ENCODE measurements at places on chromosomes 1 and 21.

DNA sequence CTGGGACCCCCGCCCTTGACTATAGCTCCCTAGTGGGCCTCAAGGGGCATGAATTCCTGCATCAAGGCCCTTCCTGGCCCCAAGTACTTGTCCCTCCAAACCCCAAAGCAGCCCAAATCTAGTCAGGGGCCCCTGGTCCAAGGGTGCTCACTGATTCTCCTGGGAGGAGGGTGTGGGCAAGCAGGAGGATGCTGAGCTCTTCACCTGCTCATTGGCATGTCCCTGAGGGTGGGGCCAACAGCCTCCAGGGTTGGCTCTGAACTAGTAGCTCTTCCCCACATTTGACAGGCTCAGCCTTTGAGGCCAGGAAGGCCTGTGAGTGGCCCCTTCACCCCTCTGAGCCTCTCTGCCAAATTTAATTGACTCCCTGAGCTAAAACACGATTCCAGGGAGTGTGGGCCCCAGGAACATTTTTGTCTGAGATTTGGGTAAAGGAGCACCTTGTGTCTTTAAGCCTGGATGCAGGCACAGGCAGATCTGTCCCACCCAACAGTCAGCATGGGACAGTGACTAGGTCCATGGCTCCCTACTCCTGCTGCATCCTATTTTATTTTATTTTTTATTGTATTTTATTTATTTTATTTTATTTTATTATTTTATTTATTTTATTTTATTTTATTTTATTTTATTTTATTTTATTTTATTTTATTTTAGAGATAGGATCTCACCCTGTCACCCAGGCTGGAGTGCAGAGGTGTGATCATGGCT, 11.0 kb upstream of the WNT9A start:
- DNase-seq, result no peak

DNA sequence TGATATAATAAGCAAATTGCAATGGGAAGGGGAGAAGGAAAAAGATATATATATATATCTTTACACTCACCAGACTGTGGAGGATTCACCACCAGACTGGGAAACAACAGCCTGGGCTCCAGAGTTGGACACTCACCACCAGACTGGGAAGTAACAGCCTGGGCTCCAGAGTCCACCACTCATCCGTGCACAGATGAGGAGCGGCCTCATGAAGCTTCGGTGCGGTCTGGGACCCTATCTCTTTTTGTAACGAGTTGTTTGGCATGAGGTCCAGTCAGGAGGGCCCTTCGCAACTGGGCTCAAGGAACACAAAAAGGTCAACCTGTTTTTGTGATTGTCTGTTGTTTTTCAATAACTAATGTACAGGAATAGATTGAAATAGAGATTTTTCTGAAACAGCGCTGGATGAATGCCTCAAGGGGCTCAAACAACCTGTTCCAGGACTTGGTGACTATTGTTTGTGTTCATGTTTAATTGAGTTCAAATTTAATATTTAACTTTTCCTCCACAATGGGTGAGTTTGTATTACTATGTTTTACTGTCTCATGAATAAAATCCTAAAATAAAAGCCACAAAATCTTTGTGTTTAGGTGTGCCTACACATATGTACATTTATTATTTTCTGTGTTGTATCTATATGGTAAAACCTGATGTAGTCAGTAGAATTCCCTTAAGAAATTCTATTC, 40.1 kb downstream of the S100A10 start:
- DNase-seq, result no peak

DNA sequence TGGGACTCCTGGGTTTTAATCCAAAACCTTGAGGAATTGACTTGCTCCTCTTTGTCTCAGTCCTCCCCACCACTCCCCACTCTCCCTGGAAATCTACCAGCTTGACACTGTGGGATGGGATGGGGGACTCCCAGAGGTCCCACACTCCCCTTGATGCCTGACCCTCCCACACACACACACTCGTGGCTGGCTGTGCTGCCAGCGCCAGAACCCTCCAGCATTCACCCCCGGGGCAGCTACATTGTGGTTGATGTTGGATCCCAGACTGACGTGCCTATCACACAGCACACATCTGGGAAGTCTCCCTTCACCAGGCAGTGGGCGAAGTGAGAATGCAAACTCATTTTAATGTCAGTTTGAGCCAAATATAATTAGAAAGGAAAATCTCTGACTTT, 10.0 kb downstream of the KIRREL1 start:
- DNase-seq, result no peak

GRCh38 chr21:32956061-32956656, 69.6 kb upstream of the OLIG2 start:
- DNase-seq, result no peak

DNA sequence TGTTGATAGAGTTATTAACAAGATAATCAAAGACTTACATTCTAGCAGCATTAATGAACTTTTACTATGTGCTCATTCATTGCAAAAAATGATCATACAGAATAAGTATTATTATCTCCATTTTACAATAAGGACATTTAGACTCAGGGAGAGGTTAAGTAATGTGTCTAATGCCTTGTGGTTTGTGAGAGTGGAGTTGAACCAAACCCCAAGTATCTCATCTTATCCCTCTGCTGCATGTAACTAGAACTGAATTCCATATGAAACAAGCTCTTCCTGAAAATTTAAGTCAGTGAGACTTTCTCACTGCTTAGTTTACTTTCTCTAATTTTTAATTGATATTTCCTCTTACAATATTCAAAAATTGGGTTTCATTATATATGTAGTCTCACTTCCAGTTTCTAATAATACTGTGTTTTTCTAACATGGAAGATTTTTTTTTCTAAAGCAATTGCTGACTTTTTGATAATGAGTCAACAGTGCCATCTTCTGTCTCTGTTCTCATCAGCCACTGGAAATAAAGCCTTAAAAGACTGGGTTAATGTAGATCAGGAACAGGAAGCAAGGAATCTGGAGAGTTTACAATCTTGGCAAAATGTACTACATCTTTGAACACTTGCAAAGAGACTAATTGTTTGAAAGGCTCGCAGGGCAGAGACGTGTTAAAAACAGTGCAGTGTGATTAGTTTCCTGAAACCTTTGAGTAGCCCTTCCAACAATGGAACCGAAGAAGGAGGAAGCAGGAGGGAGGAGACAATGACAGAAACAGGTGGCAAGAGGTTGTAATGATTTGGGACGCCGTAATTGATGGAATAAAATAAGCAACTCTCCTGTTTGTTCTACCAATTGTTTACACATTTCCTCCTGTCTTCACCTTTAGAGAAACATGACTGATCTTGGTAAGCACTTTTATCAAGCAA, 567.6 kb downstream of the MRPL39 start:
- DNase-seq, result peak; percentile 65

DNA sequence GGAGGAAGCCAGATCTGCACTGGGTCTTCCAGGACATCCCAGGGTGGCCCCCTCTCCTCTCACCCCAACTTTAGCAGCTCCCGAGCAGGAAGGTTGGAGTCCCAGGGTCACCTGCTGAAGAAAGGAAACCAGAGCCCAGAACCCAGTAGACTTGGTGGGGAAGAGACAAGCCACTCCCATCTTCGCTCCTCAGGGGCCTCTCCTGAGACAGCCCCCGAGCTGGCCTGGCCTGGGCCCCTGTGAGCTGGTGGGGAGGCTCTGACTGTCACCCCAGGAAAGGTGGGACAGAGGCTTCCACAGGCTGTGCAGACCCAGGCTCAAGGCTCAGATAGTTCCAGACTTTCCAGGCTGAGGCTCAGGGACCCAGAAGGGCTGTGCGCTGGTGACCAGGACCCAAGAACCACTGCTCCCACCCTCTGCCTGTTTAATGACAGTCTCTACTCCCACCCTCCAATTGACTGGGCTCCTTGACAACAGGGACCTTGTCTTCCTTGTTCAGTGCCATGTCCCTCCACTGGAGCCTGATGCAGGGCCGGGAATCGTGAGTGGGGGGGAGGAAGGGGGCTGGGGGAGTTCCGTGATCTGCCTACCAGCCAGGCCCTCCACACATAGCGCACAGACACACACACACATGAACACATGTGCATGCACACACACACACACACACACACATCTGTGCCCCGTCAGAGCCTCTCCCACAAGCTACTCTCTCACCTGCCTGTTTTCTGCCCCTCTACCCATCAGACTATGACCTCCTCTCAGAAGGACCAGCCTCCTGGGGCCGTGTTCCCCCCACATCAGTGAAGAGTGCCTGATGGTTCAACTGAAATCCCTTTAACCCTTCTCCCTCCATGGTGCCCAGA, 401.2 kb downstream of the MATN1 start:
- no peak for DNase-seq

- DNase-seq, result no peak
Observed at GRCh38 chr1:200628223-200628881, 7.8 kb upstream of the KIF14 start.

DNA sequence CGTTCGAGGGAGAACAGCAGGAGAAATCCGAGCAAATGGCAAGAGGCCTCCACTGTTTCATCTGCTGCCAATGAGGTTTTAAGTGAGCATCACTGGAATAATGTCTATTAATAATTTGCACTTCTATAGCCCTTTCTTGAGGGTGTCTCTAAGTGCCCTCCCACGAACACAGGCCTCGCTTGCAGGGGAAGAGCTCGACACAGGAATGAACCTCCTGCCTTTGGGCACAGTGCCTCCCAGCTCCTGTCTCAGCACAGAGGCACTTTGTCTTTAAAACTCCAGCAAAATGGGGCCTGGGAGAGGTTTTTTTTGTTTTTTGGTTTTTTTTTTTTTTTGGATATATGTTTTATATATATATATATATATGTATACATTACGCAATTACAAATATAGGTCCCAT, 56.6 kb downstream of the OLIG1 start:
- DNase-seq, result no peak

GRCh38 chr1:92488832-92489231, 2.1 kb upstream of the GFI1 start:
- DNase-seq, result no peak

DNA sequence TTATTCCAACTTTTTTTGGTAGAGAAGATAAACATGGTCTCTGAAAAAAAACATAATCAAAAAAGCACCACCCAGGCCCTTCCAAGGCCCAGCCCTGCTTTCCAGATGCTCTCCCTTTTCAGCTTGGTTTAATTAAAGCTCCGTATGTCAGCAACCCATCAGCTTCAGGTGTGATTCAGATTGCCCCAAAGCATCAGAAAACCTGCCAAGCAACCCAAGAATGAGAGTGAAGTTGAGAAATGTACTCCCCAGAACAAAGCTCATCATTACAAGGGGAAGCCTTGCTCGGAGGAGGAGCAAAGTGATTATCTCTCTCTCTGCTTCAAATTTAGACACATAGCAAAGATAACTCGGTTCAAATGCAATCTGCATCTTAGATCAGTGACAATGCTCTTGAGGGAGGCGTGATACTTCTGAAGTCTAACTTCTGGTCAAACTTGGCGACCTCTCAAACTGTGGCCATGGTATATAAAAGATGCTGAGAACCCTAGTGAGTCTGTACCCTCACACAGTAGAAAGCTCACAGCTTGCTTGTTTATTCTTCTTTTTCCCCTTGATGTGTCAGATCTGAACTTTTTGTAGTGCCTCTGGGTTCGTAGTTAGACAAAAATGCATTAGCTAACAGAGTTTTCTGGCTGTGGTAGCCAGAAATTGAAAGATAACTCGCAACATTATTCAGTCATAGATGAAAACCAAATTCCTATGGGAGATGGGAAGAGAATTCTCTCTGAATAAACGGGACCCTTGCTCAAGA, 63.3 kb upstream of the ZC3H11B start:
- DNase-seq, result no peak

DNA sequence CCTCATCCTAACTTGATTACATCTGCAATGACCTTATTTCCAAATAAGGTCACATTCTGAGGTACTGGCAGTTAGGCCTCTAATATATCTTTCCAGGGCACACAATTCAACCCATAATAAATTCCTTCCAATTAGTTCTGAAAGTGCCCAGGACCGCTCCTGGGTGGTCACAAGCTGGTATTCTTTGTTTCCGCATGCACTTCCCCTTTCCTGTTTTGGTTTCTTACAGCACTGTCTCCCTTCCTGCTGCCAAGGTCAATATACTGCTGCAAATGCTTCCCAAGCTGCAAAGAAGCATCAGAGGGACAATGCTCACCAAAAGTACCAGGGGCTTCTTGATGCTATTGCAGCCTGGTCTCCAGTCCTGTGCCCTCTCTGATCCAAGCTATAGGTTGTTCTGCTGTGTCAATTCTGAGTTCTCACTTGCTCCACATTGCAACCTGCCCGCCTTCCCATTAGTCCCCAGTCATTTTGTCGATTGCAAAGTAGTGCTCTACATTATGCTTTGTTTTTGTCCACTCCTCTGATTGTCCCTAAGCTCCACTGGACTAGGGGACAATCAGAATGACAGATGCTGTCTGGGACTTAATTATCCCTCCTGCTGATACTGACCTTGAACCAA, 13.9 kb upstream of the XPR1 start:
- DNase-seq, result no peak

- peak; percentile 8 for DNase-seq
Observed at GRCh38 chr1:88035578-88035977, 648.5 kb upstream of the PKN2 start.

DNA sequence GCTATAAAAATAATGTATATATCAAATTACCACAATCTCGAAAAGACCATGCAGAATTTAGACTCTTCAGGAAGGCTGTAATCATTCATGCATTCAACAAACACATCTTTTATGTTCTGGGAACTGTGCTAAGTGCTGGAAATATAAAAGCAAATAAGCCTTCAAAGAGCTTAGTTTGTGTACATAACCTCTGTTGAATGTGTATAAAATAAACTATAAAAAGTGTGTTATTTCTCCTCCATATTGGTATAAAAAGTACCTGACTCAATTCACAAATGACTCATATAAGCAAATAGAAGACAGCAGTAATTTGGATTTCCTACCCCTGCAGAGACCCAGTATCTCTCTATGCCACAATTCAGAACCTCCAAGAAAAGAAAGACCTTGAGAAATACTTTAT, 36.8 kb downstream of the RAB3GAP2 start:
- no peak for DNase-seq

DNA sequence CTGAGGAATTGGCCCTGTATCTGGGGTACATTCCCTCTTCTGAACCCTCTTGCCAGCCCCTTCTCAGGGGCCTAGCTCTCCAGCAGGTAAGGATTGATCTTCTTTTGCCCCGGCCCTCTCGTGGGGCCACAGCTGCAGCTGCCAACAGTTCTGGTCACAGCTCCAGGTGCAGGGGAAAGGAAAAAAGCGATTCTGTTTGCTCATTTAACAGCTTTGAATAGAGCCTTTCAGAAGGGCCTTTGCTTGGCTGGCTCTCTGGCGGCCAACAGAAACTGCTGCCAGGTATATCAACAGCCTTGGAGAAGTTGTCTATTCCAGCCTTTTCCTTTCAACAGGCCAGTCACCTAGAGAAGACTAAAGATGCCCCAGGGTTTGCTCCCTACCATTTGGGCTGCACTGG, 16.1 kb upstream of the FMOD start:
- DNase-seq, result no peak

DNA sequence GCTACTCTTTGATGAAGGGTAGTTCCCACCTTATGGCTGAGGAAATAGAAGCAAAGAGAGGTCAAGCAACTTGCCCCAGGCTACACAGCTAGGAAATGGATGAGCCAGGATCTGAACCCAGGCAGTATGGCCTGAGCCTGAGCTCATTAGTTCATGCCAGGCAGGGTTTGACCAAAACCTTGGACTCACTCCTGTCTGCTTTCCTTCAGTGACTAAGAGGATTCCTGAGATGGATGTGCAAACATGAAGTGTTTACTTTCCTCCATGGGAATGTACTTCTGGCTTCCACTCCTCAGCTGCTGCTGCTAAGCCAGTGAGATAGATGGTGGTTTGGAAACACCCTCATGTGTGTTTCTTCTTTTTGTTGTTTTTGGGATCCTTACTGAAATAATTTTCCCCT, 35.1 kb upstream of the ERRFI1 start:
- DNase-seq, result no peak

- no peak for DNase-seq
Observed at GRCh38 chr1:219324629-219325367, 151.1 kb downstream of the LYPLAL1 start.
